ENCODE measurements at places on chromosomes 1 and 21.

DNA sequence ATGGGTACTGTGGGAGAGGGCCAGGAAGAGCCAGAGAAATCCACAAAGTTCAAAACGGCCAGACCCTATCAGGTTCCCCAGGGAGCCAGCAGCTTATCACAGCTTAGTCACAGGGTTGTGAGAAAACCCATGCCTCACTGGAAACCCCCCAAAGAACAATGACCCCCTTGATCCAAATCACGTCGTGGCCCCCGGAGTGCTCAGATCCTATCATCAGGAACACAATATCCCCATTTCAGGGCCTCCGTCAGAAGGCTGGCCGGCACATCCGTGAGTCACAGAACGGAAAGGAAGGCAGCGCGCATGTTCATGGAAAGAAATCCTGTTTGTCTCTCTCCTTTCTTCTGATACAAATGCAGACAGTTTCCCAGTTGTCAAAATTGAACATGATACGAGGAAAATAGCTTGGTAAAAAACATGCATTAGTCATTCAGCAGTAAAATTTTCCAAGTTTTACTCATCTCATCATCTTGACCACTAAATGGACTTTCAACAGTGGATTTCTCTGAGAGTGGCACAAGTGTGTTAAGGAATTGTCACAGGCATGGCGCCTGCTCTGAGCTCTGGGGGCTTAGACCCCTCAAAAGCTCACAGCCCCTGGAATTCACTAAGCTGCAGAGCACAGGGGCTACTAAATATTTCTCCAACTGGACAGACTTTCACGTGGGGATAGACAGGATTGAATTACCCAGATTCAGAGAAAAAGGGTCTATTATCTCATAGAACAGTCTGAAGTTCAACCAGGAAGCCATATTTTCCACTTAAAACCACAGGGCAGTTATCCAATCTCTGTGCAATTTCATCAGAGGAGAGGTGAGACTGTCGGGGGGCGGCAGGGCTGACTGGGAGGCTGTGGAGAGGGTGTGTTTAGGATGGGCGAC, 124.8 kb downstream of the RIPK4 start:
- peak; percentile 95 for DNase-seq

GRCh38 chr1:2962061-2962460, 59.2 kb upstream of the ACTRT2 start:
- DNase-seq, result no peak

DNA sequence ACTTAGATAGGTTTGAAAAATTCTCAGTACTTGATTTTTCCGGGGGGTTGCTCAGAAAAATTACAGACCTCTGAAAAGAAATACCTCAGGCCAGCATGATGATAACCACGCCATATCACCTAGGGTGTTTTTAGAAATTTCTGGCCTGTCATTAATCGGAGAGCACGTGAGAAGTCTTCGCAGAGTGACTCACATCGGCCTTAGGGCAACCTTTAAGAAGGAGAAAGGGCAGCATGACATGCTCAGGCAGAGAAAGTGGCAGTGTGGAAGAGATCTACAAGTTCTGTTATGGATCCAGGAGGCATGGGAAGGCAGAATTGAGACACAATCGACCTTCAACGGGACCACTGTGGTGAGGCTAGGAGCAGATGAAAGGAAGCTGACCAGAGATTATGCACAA, 506.3 kb downstream of the LMO4 start:
- no peak for DNase-seq

GRCh38 chr1:204410688-204411450, 748 bp downstream of the PPP1R15B start:
- DNase-seq, result peak; percentile 56

DNA sequence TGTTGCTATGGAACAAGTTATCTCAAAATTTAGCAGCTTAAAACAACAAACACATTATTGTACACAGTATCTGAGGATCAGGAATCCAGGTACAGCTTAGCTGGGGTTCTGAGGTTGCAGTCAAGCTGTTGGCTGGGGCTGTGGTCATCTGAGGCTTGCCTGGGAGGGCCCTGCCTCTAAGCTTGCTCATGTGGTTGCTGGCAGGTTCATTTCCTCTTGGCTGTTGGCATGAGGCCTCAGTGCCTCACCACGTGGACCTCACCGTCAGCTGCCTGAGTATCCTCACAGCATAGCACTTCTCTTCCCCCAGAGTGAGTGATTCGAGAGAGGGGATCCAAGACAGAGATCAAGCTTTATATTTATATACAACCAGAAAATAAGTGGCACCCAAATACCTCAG, 18.6 kb downstream of the NTPCR start:
- peak; percentile 50 for DNase-seq

DNA sequence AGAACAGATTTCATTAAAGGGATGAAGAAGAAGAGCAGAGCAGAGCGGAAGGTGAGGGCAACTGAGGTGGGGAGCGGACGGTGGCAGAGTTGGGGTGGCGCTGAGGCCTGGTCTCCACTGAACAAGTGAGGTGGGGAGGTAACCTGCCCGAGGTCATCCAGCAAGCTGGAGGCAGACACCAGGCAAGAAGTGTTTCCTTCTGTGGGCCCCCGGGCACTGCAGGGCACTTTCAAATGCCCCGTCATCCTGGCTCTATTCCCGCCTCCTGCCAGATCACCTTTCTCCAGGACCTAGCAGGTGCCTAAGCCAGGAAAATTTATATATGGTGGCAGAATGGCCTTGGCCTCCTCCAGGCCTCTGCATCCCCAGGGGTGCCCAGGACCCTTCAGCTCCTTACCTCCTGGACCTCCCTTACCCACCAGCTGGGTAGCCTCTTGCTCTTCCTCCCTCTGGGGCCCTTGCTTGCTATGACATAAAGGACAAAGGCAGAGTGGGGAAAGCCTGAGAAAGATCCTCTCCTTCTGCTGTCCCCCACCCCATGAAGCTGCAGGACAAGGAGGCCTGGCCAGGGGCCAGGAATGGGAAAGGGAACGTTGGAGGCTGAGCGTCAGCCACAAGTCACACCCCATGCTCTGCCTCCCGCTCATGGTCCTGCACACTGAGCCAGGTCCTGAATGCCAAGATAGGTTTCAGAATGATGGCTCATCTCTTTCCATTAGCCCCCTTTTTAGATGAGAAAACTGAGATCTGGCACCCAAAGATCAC, 29.0 kb downstream of the VWA5B1 start:
- no peak for DNase-seq

DNA sequence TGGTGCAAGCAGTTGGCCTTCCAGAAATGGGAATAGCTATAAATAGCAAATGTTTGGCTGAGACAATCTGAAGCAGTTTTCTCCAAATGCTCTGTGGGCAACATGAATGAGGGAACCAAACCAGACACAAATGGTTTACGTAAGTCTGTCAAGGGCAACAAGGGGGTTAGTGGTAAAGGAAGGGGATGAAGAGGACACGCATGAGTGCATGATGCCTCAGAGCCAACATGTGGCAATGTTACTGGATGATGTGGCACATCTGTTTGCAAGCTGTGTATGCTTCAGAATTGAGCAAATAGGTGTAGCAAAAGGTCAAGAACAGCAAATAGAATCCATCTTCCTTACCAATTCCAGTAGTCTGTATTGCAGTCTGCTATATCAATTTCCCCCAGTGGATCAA, 76.3 kb upstream of the LMO4 start:
- DNase-seq, result peak; percentile 82

Measured in ELR (cell line).